ENCODE measurements at places on chromosomes 16 and 17.

DNA sequence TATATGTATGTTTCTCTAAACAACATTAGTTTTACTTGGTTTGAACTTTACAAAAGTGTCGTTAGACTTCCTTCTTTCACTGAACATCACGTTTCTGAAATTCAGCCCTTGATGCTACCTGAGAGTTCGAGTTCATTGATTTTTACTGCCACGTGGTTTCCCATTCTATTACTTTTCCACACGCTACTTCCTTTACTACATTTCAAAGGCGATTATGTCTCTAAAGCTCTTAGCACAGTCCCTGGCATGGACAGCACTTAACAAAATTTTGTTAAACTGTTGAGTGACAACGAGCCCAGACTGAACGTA lies 15.9 kb upstream of the ARHGAP17 start:
- DNase-seq: no peak

GRCh38 chr16:57519796-57520360 lies 16.5 kb downstream of the CCDC102A start:
- DNase-seq: no peak

DNA sequence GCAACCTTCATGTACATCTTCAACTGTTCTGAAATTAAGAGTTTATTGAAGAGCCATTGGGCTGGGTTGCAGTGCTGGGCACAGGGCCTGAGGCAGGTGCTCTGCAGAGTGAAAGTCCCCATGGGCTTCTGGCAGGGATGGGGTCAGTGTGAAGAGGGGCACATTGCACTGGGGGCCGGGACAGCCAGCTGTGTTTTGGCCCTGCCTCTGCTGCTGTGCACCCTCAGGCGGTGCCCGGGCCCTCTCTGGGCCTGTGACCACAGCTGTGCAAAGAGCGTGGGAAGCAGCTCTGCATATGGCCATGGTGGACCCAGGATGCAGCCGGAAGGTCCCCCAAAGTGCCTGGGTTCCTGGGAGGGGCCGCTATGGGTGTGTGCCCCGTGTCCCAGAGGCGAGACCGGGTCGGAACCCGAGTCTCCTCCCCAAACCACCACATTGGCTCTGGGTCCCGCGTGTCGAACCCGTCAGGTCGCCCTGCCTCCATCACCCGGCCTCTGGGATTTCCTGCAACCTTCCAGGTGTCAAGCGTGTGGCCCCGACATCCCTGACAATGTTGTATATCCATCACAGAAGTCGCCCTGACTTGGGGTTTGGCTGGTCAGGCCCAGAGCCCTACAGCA lies 38.2 kb upstream of the ZNF469 start:
- no peak for DNase-seq

DNA sequence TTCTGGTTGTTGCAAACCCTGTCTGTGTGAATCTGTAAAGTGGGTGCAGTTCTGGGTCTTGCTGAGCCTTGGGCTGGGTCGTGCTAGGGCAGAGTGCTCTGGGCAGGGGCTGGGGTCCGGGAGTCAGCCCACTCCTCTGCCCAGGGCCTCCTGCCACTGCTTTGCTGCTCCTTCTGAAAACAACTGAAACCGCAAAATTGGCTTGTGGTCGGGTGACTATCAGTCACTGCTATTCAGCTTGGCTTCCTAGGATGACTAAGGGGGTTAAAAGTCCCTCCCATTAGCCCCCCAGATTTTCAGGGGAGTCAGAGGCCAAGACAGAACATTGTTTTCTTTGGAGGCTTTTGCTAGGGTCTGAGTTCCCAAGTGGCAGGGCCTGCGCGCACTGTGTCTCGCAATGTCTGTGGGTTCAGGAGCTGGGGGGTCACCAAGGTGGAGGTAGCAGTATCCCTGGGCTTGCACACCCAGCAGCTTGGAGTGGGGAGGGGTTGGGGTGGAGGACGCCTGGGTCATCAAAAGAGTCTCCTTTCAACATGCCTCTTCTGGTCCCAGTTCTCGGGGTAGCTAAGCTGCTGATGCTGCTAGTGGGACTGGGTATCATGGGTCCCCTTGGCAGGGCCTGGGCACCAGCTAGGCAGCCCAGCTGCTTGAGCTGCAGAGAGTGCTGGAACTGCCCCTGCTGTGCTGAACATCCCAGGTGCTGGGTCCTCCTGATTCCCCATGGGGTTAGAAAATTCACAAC lies 13.5 kb upstream of the TBX21 start:
- no peak for DNase-seq

GRCh38 chr17:35295686-35296085 lies 52.8 kb downstream of the SLFN5 start:
- DNase-seq: no peak

DNA sequence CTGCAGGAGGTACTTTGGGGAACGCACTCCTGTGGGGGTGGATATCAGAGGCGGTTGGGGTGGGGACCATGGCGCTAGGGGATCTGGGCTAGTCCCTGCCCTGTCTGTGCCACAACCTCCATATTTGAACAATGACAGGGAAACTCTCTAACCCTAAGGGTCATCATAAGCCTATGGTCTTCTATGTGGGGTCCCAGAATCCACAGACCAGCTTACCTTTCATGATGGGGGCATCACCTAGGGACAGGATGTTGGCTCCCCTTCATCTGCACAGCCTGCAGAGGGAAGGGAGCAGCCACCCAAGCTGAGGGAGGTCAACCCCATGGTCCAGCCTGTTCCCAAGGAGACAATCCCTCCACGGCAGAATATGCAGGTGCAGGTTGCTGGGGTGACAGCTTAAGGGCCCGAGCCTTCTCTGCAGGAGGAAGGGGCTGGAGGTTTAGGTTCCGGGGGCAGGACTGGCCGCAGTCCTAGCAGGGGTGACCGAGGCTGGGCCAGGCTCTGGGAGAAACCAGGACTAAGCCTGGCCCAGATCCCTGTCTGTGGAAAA lies 1.7 kb downstream of the ORAI3 start:
- no peak for DNase-seq

- DNase-seq: no peak
Measured at GRCh38 chr16:68636064-68636560, 9.0 kb upstream of the CDH3 start.

DNA sequence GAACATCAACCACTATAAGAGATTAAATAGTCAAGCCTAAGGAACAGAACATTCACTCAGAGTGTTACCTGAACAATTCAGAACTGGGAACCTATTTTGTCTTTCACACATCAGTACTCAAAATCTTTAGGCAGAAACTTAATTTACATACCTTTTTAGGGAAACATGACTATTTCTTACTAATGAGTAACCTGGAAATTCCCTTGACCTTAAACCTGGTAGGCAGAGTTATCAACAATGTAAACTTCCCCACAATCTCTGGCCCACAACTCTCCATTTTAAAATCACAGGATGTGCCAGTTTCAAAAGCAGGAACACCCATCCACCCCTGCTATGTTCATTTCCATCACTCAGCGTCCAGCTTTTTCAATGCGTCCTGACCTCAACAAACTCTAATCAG lies 132.9 kb upstream of the ANKFN1 start:
- no peak for DNase-seq

- DNase-seq: no peak
Measured at GRCh38 chr17:14317383-14317782, 16.5 kb downstream of the HS3ST3B1 start.

GRCh38 chr17:62627219-62627903 lies at the start of gene MRC2:
Gene MRC2, plus strand, starts transcription at chr17:62627670. Its CDS starts 133 bp downstream, at chr17:62627803.
- DNase-seq: no peak

DNA sequence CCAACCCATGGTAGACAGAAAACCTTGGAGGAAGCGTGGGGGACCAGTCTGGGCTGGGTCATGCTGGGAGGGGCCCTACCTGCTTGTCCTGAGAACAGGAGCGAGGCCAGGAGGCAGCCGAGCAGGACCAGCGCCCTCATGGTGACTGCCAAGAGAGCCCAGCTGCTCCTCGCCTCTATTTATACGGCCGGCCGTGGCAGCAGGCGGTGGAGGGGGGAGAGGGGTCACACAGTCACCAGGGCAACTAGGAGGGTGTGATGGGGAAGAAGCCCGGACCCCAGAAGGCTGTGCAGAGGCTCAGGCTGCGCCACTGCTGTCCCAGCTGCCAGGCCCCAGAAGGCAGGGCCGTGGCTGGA lies at the start of gene SRL:
Gene SRL, minus strand, starts transcription at position 153 of the 356 bp plus-strand sequence. Its CDS starts 13 bp downstream, at position 140.
- DNase-seq: no peak

DNA sequence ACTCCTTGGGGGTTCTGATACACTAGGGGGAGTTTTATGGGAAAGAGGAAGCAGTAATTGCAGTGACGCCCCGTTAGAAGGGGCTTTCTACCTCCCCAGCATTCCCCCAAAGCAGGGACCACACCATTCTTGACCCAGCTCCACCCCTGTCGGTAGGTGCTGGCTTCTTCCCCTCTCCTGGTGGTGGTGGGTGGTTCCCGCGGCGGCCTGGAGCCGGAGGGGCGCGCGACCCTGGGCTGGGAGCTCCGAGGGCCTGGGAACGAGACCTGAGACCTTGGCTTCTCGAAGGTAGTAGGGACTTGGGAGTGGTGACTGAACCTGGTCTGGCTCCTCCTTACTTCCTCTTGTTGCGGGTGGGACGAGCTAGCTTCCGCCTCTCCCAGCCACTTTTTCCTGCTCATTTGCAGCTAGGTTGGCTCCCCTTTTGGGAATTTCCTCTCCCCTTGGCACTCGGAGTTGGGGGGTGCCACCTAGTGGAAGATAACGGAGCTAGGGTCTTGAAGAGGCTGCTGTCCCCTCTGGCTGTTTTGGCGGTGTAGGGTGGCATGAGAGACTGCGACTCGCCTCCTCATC lies 438 bp downstream of the GRN start:
- no peak for DNase-seq

DNA sequence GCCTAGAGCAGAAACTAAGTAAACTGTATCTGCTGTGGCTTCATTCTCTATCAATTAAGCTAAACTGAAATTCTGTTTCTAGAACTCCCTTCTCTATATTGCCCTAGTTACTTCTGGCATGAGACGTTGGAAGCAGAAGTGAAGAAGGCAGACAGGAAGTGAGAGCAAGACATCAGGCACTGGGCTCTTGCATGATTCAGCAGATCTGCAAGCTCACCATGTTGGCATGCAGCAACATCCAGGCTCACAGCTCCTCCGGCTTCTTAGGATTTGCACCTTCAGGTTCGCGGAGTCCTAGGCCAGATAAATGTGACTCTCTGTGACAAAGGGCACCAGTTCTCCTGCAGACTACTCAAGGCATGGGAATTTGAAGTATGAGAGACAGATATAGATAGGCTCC lies 148.3 kb downstream of the CDH8 start:
- no peak for DNase-seq

- no peak for DNase-seq
Measured at GRCh38 chr16:35011-35677, 18.3 kb downstream of the POLR3K start.

GRCh38 chr17:41777574-41778188 lies 8.8 kb downstream of the JUP start:
- no peak for DNase-seq

DNA sequence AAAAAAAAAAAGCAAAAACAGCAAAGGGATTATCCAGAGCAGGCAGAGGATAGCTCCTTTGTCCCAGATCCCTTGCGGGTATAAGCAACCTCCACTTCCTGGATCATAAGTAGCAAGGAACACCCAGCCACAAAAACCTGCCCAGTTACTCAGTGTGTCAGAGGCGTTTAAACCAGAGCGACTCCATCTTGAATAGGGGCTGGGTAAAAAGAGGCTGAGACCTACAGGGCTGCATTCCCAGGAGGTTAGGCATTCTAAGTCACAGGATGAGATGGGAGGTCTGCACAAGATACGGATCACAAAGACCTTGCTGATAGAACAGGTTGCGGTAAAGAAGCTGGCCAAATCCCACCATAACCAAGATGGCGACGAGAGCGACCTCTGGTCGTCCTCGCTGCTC lies 33.4 kb upstream of the HELZ start:
- DNase-seq: no peak

- DNase-seq: no peak
Measured at GRCh38 chr16:1438229-1439057, 5.9 kb downstream of the CCDC154 start.

GRCh38 chr17:62965686-62966425 lies at the start of gene TANC2:
Gene TANC2, plus strand, starts transcription at chr17:62966235. Its CDS starts 43,325 bp downstream, at chr17:63009560.
- DNase-seq: peak; percentile 11

GRCh38 chr17:72878975-72879660 lies 213.4 kb downstream of the SLC39A11 start:
- DNase-seq: no peak

DNA sequence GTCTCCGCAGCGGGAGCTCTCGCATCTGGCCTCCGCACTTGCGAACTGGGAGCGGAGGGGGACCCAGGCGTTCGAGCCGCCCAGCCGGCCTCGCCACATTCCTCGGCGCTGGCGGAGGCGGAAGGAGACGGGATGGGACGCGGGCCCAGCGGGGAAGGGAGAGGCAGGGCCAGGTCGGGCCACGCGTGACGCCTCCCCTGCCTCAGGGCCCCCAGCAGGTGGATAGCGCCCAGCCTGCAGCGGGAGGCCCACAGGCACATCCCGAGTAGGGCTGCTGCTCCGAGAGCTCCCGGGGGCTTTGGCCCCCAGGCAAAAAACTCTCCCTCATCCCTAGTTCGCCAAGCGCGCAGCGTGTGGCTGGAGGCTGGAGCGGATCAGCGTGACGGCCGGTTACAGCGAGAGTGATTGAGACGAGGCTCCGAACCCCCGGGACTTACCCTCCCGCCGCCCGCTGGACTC lies 800 bp downstream of the PLEKHH3 start:
- DNase-seq: no peak

DNA sequence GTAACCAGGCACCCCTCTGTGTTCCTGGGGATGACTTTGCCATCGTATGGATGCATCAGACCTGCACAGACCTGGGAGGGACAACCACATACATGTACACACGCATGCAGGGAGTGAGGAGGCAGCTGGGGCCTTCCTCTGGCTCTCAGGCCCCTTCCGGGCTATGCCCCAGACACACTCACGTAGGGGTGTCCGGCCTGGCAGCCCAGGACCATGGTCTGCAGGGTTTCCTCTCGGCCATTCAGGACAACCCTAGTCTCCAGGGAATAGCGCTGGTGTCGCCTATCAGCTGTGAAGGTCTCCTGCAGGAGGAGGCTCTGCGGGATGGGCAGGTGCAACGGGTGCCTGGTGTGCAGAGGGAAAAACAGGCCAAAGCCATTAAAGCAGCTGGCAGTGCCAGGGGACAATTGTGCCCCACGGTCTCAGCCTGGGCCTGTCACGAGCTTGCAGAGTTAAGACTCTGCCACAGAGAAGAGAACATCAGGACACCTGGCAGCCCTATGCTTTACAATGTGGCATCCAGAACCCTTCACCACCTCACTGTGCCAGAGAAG lies 101.4 kb downstream of the RMI2 start:
- no peak for DNase-seq

GRCh38 chr17:40779181-40779909 lies 3.0 kb downstream of the KRT27 start:
- DNase-seq: no peak

- no peak for DNase-seq
Measured at GRCh38 chr16:19294156-19294649, 8.7 kb downstream of the CLEC19A start.

GRCh38 chr17:17668775-17669579 lies 12.3 kb upstream of the RAI1 start:
- no peak for DNase-seq

Data from NCI-H187 treated with DMSO at 0.1 percent for 48 hours (cell line).